ENCODE measurements at places on chromosomes 3 and 15. TPM values are rescaled to one million over a fixed set of nuclear protein-coding genes. Genes with fewer than 3 reads are reported as not detected.

The RBPMS2 gene
- total RNA-seq: 0.91 TPM

The ACKR4 gene
- total RNA-seq: 0.11 TPM

The MORC1 gene
- total RNA-seq: not detected

The APH1B gene
- 22.1 TPM for total RNA-seq

The ATP13A5 gene
- total RNA-seq: not detected

The EBLN2 gene
- total RNA-seq: 9.4 TPM

The IMPG2 gene
- total RNA-seq: 0.29 TPM

The CDC25A gene
- total RNA-seq: 1.8 TPM

The OIP5 gene
- total RNA-seq: 1.4 TPM

The CLDN18 gene
- not detected for total RNA-seq

The FURIN gene
- 46.6 TPM for total RNA-seq

The CD200R1 gene
- total RNA-seq: 3.3 TPM

The TPM1 gene
- total RNA-seq: 7.8 TPM

The SCN11A gene
- total RNA-seq: 0.16 TPM

The SPINT1 gene
- total RNA-seq: 8.6 TPM

The CIB2 gene
- 3.5 TPM for total RNA-seq

The EIF2A gene
- total RNA-seq: 105 TPM

The KCNAB1 gene
- total RNA-seq: not detected

The KCNH8 gene
- total RNA-seq: 1.3 TPM

The TRPM1 gene
- not detected for total RNA-seq

The ISL2 gene
- 0.35 TPM for total RNA-seq

The KLHL40 gene
- not detected for total RNA-seq

The PRR20G gene
- total RNA-seq: not detected

The TBC1D21 gene
- total RNA-seq: not detected

The ST6GAL1 gene
- total RNA-seq: 294 TPM

The PPARG gene
- 0.24 TPM for total RNA-seq

The KY gene
- total RNA-seq: not detected

The NMNAT3 gene
- 1.1 TPM for total RNA-seq

The SPATA12 gene
- not detected for total RNA-seq

The INSYN1 gene
- not detected for total RNA-seq

The RETNLB gene
- not detected for total RNA-seq

The MYO1E gene
- total RNA-seq: 186 TPM

The PROS1 gene
- not detected for total RNA-seq

The CCDC54 gene
- not detected for total RNA-seq

The FGF12 gene
- not detected for total RNA-seq

The CCRL2 gene
- total RNA-seq: 1.9 TPM

The KLHDC8B gene
- total RNA-seq: 1.2 TPM

The FAM3D gene
- not detected for total RNA-seq

The SIDT1 gene
- 44.9 TPM for total RNA-seq

The FETUB gene
- total RNA-seq: not detected

The CTXN2 gene
- total RNA-seq: not detected

The TRH gene
- total RNA-seq: not detected

The GUCA1C gene
- total RNA-seq: not detected
